Stimulated activated CD4-positive, alpha-beta T cell treated with anti-CD3 and anti-CD28 coated beads, TNF-alpha, amount 100 ng/mL, for 1 hour (primary cell): ENCODE measurements at places on chromosomes 7 and 10.

DNA sequence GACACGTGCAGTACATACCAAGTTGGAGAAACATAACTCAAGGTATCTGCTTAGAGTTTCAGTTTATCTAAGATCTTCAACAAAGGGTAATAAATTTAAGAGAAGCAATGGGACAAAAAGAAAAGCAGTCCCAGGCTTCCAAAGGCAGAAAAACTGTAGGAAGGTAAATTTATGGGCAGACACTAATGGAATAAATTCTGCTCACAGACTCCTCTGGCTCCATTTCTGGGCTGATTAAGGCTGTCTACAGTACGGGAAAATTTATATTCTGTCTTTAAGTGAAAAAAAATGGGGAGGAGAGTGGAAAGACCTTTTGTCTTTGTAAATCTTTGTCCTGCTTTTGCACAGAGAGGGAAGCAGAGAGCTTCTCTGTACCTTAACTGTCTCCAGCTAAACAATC lies 587.5 kb upstream of the IGFBP3 start:
- DNase-seq = no peak

DNA sequence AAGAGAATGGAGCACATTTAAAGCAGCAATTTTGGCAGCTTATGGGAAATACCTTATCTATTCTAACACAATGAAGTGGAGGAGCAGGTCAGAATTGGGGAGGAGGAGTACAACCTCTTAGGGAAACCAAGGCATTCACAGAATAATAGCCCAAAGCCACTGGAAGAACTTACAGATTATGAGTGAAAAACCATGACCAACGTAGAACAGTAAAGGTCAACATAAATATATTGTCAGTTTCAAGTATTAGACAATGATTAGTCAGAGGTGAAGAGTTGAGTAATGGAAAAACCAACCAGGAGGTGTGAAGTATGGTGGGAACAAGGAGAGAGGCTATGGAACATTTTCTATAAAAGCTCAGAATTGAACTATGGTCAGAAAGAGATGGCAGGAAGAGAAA lies 304.3 kb upstream of the SP4 start:
- DNase-seq = no peak

GRCh38 chr10:103428989-103429643 lies 23.1 kb downstream of the CALHM2 start:
- DNase-seq = no peak

DNA sequence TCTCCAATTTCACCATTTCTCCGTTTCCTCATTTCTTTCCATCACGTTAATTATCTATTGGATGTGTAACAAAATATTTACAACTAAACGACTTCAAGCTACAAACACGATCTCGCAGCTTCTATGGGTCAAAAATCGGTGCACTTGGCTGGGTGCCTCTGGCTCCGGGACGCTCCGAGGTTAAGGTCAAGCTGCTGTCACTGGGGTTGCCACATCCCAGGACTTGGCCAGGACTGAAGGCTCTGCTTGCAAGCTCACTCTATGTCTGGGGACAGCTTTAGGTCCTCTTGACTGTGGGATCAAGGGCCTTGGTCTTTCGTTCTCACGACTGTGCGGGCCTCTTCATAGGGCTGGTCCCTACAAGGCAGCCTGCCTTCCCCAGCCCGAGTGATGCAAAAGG lies 159.7 kb downstream of the CCDC3 start:
- no peak for DNase-seq

GRCh38 chr7:109879287-109879828 lies 1211.6 kb upstream of the LRRN3 start:
- no peak for DNase-seq

- DNase-seq = no peak
Observed at GRCh38 chr7:34739651-34740300, 81.8 kb downstream of the NPSR1 start.
